ENCODE measurements at places on chromosomes 3 and 15. TPM values are rescaled to one million over a fixed set of nuclear protein-coding genes. Genes with fewer than 3 reads are reported as not detected.

P2RY1 gene
- total RNA-seq = 8.6 TPM

RBP2 gene
- not detected for total RNA-seq

C3orf20 gene
- total RNA-seq = 0.18 TPM

MRAS gene
- 314 TPM for total RNA-seq

PDCD7 gene
- total RNA-seq = 29.6 TPM

FANCD2OS gene
- total RNA-seq = not detected

GPR160 gene
- total RNA-seq = 5.4 TPM

GOLGA8M gene
- total RNA-seq = 16.0 TPM

TOPAZ1 gene
- not detected for total RNA-seq

QARS1 gene
- total RNA-seq = 123 TPM

GATA2 gene
- 23.5 TPM for total RNA-seq

PP2D1 gene
- total RNA-seq = not detected

MEX3B gene
- total RNA-seq = 3.3 TPM

AADACL2 gene
- total RNA-seq = not detected

CLDN16 gene
- total RNA-seq = 0.53 TPM

XCR1 gene
- 0.27 TPM for total RNA-seq

CDHR4 gene
- total RNA-seq = 1.6 TPM

KLHL18 gene
- total RNA-seq = 21.0 TPM

MUC4 gene
- total RNA-seq = 0.31 TPM

IL5RA gene
- 0.49 TPM for total RNA-seq

TMC3 gene
- 0.13 TPM for total RNA-seq

SNURF gene
- 30.3 TPM for total RNA-seq

TRPM1 gene
- not detected for total RNA-seq

HCN4 gene
- total RNA-seq = not detected

RPL39L gene
- 4.7 TPM for total RNA-seq

SCAMP5 gene
- total RNA-seq = 7.6 TPM

LRRC3B gene
- 0.45 TPM for total RNA-seq

NDN gene
- total RNA-seq = 44.6 TPM

ZXDC gene
- 39.7 TPM for total RNA-seq

PLAAT1 gene
- total RNA-seq = 0.98 TPM

ADAMTSL3 gene
- total RNA-seq = 39.1 TPM

ERC2 gene
- 1.7 TPM for total RNA-seq

KCNAB1 gene
- total RNA-seq = 6.2 TPM

SNTN gene
- not detected for total RNA-seq

KLHL40 gene
- 0.13 TPM for total RNA-seq

MUC13 gene
- not detected for total RNA-seq

EAF2 gene
- 7.1 TPM for total RNA-seq

ABHD2 gene
- 70.5 TPM for total RNA-seq

GOLGA6L7 gene
- not detected for total RNA-seq
